ENCODE measurements at places on chromosomes 5 and 9.

DNA sequence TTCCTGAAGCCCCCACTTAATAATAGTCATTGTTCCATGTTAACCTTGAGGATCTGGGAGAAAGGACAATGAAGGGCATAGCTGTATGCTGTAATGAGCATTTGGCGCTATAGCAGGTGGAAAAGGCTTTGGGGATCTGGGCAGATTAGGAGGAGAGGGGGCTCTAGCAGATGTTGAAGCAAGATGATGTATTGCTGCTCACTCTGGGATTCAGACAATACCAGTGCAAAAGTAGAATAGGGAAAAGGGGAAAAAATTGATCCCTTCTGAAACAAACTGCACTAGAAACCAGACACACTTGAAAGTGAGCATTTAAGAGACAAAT, 575.3 kb upstream of the MEF2C start:
- no peak for DNase-seq

GRCh38 chr9:136658849-136659535, 3.7 kb upstream of the EGFL7 start:
- no peak for DNase-seq

GRCh38 chr9:134895097-134895496, 14.5 kb downstream of the FCN2 start:
- no peak for DNase-seq

- DNase-seq, result no peak
Observed at GRCh38 chr5:111869681-111870080, 112.7 kb upstream of the NREP start.

- DNase-seq, result no peak
Observed at GRCh38 chr9:125691869-125692268, 15.1 kb downstream of the MAPKAP1 start.

- no peak for DNase-seq
Observed at GRCh38 chr5:163540696-163541095, 35.3 kb downstream of the MAT2B start.

DNA sequence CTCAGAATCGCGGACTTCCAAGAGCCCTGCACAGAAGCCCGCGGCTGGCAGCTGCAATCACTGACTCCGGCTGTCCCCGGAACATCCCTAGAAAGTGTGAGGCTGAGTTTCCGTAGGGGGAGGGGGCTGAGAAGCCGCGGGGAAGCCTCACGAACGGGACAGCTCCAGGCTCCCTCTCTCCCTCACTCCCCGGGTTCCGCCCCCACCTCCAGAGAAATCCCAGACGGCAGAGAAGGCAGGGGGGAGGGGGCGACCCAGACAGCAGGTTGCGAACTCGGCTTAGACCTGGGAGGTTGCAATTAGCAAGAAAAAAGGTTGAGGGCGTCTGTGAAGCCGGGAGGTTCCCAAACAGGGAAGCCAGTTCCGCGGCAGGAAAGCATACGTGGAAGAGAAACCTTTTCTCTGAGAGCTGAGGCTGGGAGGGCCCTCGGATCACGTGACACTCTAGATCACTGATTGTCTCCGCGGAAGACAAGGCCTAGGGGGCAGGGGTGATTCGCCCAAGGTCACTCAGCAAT, 73.8 kb upstream of the CPLX2 start:
- DNase-seq, result no peak

DNA sequence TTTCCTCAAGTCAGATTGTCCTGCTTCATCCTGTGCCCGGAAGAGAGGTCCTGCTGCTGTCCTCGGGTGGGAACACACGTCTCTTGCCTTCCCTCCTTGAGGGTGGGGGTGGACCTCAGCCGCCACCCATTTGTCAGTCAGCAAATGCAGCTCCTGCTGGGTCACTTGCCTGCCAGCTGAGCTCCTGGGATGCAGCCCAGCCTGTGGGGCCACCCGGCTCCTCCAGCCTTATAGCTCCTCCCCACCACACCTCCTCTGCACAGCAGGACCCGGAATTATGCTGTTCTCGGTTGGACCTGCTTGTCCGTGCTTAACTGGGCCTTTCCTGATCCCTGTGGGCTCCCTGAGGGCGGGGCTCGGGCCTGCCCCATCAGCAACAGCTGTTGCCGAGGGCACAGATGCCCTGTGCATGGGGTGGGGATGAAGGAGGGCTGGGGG, 52.7 kb downstream of the RXRA start:
- no peak for DNase-seq

DNA sequence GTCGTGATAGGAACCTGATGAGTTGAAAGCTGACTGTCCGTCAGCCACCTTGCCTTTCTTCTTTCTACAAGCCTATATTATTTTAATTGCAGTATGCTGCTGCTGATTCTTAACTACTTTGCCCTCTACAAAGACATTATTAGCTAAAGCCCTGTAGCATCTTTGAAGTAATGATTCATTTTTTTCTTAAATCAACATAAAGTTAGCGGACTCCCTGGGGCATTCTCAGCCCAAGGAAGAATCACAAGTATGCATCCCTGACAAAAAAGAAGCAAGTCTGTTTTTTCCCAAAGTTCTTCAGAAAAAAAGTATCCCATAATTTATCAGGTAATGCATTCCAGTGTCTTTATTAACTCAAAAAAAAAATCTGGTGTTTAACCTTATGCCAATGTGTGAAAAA, 69.5 kb upstream of the TAS2R1 start:
- DNase-seq, result no peak

GRCh38 chr9:21583628-21584377, 101.7 kb upstream of the IFNE start:
- DNase-seq, result no peak

GRCh38 chr5:126192226-126192625, 231.0 kb upstream of the GRAMD2B start:
- DNase-seq, result no peak

DNA sequence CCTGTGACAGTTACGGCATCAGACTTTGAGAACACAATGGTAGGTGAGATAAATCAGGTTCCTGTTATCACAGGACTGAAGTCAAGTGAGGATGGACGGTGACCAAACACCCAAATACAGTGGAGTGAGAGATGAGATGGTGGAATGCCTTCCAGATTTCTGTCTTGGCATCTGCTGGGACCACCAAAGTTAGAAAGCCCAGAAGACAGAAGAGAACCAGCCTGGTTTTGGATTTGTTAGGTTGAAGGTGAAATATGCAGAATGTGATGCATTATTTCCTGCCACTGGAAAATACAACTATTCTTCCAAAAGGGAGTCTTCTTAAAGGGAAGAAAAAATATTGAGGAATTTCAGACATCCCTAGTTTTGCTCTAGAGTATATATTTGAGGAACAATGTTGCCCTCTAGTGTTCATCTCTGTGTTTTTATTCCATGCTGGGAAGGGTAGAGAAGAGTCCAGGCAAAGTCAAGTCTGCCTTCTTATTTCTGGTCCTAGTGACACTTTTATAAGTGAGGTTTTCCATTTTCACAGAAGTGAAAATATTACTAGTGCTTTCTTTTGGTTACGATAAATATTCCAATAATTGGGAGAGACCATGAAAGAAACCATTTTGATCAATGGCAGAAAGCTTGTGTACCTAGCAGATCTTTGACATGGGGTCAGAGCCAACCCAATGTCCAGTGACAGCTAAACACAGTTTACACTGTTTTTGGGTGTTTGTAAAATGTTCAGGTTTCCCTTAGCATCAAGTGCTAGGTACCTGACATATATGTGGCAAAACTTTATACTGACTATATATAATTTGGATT, 142.3 kb upstream of the ANKH start:
- DNase-seq, result no peak

DNA sequence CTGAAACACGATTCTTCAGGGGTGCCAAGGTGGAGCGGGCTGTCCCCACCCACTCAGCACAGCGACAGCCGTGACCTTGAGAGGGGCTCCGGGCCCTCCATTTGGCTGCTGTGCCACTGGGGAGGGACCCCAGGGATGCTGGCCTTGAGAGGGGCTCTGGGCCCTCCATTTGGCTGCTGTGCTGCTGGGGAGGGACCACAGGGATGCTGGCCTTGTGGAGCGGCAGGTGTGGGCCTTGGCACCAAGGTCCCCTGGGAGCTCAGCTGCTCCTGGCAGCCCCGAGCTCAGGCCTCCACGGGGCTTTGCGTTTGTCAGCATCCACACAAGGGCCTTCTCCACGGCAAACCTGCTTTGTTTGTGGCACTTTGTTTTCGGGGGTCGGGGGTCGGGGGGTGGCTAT, 137.6 kb upstream of the LPCAT1 start:
- DNase-seq, result no peak

Data from anterior cingulate cortex (tissue), 58 donors.